ENCODE measurements at places on chromosomes 5 and 9.

GRCh38 chr5:142320851-142321560 lies 3.8 kb downstream of the SPRY4 start:
- DNase-seq, result no peak

- DNase-seq, result no peak
Observed at GRCh38 chr5:5183933-5184332, 43.8 kb downstream of the ADAMTS16 start.

DNA sequence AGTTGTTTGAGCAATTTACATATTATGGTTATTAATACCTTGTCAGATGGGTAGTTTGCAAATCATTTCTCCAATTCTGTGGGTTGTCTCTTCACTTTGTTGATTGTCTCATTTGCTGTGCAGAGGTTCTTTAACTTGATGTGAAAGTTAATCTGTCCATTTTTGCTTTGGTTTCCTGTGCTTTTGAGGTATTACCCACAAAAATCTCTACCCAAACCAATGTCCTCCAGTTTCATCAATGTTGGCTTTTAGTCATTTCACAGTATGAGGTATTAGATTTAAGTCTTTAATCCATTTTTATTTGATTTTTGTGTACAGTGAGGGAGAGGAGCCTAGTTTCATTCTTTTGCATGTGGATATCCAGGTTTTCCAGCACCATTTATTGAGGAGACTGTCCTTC lies 82.4 kb downstream of the MRPS30 start:
- DNase-seq, result no peak

DNA sequence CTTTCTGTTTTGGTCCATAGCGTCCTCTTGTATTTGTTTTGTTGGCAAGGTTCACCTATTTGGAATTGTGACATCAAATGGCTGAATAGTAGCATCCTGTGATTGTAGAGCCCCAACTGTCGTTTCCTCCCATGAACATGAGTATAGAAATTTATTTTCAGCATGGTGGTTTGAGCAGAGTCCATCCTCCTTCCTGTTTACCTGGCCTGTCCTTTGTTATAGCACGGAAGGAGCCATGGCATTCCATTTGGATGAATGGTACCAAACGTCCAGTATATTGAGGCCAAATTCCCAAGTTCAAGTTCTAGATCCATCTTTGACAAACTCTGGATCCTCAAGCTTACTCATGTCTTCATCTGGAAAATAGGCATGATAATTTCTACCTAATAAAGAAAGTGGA lies 16.8 kb downstream of the RASGRF2 start:
- DNase-seq, result no peak

DNA sequence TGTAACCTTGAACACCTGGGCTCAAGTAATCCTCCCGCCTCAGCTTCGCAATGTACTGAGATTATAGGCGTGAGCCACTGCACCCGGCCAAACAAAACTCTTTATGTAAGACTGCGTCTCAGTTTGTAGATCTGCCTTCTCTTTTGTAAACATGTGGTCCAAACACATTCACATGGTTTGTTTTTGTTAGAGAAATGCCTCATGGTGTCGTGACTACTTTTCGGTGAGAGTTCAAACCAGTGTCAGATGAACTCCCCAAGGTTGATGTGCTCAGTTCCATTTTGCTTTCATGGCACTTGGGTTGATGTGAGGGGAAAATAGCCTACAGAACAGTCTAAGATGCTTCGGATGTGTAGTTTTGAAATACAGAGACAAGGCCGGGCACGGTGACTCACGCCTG lies 231.6 kb downstream of the GOLPH3 start:
- no peak for DNase-seq

GRCh38 chr9:111451570-111451969 lies 32.6 kb downstream of the ECPAS start:
- DNase-seq, result no peak

DNA sequence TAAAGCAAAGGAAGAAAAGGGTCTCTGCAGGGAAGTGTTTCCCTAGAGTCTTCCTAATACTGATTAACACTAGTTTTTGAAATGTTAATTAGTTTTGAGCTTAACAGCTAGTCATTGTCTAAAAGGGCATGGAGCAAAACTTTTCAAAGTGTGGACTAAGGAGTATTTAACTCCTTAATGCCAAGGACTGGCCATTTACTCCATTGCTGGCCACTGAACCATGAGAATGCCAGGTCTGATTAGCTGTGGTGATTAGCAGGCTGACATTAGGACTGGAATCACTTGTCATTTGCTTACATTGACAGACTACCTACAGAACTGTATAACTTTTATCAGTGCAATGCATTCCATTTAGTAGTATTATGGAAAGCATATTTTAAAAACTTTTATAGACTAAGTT lies 987.0 kb downstream of the NR2F1-AS1 start:
- no peak for DNase-seq

DNA sequence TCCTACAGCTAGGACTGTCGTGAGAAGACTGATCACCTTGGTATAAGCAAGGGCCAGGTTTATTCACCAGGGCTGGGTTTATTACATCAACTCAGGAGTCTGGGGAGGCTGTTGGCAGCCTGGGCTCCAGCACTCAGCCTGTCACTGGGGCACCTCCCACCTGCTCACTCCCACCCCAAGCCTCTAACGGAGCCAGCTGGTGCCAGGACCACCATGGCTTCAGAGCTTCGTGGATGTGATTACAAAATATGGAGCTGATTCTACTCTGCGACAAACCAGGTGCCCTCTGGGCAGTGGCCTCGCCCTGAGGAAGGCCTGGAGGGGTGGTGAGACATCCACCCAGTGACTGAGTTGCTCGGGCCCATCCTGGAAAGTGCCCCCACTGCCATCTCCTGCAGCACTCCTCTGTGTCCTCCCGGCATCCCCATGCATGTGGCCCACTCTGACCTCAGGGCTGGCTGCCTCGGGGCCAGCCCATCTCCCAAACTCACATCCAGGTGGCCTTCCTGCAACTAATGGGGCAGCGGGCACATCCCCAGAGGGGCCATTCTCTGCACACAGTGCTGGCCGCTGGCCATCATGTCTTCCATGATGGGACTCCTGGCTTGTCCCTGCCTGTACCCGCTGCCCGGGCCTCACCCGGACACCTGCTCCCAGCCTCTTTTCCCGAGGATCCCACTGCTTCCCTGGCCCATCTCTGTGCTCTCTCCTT lies 49.6 kb downstream of the SECISBP2 start:
- DNase-seq, result no peak

GRCh38 chr5:133851521-133851920 lies 116.9 kb downstream of the C5orf15 start:
- DNase-seq, result no peak

DNA sequence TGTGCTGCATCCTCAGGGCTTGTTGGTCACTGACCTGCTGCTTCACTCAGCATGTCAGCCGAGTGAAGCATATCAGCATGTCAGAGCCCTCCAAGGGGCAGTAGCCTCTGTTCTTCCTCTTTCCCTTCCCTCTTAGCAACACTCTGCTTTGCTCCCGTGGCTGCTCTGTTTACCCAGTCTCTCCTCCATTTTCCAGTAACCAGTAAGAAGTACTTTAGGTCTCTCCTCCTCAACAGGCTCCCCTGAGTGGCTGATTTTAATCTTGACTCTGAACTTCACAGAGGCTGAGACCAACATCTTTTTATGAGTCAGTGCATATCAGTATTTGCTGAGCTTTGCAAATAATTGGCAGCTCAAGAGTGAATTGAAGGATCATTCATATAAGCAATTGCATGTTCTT lies 18.6 kb upstream of the ADRB2 start:
- no peak for DNase-seq

- DNase-seq, result no peak
Observed at GRCh38 chr5:13910637-13911288, 33.7 kb downstream of the DNAH5 start.

GRCh38 chr9:92747459-92748232 lies 17.0 kb downstream of the BICD2 start:
- no peak for DNase-seq

GRCh38 chr5:111235635-111236034 lies 11.5 kb downstream of the CAMK4 start:
- no peak for DNase-seq

DNA sequence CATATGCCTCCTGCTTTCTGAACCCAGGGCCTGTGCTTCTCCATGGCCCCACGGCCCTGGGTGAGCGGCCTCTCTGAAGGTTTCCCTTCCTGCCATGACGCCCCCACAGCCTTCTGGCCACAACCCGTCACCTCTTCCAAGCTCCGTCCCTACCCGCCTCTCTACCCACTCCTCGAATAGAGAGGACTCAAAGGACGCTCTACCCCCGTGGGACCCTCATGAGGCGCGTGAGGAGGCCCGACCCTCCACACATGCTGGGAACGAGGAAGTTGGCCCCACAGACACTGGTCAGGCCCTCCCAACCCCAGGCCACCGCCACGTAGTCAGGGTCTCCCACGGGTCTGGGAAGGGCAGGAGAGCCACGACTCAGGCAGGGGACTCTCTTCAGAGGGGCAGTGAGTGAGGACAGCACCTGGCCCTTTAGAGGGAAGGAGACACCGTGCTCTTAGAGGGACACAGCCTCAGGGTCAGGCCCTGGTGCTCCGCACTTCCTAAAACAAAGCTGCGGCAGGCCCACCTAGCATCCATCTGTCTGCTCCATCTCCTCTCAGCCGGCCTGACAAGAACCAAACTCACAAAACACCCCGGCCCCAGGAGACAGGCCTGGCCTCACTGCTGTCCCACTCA lies 5.3 kb downstream of the BRD3 start:
- no peak for DNase-seq

DNA sequence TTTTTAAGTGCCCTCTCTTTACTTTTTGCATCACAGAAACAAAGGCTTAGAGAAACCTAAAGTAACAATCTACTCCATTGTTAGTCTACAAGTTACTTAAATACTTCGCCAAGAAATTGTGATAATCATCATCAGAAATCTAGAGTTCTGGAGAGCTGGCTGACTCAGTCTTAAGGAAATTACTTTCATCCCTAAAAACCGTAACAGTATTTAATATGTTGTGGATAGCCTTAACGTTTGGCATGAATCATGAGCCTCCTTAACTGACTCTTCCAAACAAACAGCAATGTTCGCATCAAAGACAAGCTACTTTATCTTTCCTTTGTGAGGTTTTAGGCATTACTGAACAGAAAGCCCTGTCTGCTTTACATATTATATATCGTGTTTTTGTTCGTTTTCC lies 128.7 kb downstream of the NIPBL start:
- no peak for DNase-seq

- DNase-seq, result no peak
Observed at GRCh38 chr5:171858303-171858702, 72.7 kb downstream of the SMIM23 start.

GRCh38 chr9:38309324-38310195 lies 82.9 kb upstream of the ALDH1B1 start:
- DNase-seq, result no peak

DNA sequence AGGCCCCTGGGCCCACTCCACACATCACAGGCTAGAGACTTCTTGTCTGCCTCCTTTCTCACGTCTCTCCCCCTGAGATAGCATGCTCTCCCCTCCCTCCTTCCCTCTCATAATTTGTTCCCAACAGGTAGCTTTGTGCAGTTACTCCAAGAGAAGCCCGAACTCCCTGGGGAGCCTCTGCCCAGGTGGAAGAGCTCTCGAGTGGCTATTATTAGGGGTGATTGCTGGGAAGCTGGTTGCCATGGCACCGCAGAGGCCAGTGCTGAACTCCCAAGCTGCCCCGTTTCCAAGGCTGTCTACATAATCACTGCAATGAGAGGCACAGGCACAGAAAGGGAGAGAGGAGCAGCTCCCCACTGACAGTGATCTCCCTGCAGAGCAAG lies 104.7 kb upstream of the GPR151 start:
- DNase-seq, result peak; percentile 79
